ENCODE measurements at places on chromosomes 12 and 14.

DNA sequence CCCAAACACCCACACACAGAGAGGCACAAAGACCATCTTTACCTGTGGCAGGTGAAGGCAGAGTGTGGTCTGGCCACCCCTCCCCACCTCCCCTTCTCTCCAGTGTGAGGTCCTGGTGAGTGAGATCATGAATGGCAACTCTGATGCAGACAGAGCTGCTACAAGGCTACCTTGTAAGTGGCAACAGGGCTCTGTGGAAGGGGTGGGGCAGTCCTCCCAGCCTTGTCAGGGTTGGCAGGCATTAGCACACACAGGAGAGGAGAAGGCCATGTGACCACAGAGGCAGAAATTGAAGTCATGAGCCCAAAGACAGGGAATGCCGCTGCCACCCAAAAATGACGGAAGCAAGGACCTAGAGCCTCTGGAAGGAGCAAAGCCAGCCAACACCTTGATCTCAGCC is 30.7 kb downstream of the VWF start:
- DNase-seq = no peak

DNA sequence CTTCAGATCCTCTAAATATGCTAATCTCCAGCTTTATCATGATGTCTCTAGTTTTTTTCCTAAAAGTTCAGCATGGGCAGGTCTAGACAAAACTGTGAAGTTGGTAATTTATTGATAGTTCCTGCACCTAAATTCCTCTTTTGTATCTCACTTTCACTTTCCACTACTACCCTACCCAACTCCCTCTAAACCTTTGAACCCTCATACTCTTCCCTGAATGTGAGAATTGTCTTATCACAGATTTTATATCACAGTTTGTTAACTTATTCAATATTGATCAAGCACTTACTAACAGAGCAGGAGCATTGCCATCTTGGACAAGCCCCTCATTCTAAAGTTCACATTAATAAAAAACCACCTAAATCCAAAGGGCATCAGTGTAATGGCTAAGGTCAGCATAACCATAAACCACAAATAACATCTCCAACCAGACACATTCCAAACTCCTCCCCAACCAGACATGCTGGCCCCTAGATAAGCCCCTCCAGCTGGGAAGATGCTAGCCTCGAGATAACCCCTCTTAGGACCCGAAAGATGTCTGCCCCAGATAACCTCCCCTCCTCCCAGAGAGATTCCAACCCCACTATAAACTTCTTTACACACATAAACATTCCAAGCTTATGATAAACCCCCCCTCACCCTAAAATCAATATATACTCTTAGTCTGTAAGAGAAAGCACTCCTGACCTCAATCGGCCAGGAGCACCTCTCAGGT is 78.7 kb downstream of the FSCB start:
- DNase-seq = no peak

- no peak for DNase-seq
Observed at GRCh38 chr14:48378541-48378940, 703.1 kb upstream of the MDGA2 start.

DNA sequence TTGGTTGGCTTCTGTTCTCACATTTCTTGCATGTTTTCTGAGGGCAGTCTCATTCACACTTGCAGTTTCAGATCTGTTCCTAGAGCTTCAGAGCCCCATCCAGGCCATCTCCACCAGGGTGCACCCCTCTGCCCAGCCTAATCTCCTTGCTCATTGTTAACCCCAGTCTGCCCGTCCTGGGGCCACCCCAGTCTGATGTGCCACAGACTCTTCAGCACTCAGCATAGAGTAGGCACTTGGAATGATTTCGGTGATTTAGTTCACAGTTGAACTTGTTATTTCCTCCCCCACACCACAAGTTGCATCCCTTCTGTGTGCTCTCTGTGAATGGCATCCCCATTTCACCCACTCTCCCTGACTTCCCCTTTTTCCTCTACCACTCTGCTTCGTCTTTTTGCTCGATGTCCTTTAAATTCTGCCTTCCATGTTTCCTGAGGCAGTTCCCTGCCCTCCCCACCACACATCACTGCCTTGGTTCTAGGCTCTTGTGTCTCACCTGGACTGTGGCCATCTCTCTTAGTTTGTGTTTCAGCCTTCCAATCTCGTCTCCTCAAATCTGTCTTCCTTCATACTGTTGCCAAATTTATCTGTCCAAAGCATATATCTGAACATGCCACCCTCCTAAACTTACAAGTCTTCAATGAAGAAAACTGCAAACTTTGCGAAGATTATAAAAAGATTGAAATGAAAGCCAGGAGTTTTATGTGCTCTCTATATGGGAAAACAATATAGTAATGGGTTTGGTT is 41.5 kb downstream of the ANO6 start:
- DNase-seq = no peak

DNA sequence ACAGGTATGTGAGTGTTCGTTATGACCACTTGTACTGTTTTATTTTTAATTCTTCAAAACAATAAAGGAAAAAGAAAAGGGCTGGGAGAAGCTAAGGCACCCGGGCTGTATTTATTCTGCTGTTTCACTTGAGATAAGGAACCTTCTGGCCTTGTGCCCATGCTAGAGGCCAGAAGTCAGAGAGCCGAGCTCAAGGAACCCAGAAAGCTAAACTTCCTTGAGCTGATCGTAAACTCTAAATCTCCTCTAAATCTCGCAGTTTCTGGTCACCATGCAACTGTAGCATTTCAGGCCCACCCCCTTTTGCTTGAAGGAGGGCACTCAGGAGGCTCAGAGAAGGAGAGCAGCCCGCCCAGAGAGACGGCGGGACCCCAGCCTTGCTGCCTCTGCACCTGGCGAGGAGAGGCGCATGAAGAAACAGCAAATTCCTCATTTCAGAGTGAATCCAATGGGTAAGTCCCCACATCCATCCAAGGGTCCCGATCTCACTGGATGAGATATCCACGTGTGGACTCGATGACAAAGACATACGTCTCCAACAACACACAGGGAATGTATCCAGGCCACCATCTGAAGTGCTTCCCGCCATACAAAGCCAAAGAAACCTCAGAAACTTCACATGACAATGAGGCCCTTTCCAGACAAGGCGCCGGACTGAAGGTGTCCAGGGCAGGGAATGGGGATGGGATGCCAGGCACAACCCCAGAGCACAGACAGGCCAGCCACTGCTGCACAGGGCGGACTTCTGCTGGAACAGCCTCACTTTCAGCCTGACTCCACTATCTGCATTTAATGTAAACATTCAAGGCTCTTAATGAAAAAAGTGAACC is 14.6 kb downstream of the CCDC88C start:
- DNase-seq = peak; percentile 23

GRCh38 chr14:52950898-52951680 is at the start of gene FERMT2:
FERMT2 (minus strand) TSS chr14:52951050; CDS start chr14:52950568, 482 bp downstream.
- peak; percentile 89 for DNase-seq

DNA sequence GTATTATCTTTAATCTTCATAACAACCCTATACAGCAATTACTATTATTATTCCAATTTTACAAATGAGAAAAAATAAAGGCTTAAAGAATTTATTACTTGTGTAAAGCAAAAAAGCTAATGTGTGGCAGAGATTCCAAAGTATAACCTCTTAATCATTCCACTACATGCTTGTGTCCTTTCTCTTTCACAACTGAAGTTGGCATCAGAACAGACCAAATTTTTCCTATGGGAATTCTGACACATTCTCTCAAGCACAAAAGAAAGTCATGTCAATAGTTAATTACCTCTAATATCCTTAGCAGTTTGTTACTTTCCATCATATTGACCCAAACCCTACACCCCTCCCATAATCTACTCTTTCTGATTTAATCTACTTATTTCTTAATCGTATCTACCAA is 86.7 kb downstream of the BCL2L14 start:
- DNase-seq = no peak

- DNase-seq = no peak
Observed at GRCh38 chr12:7991535-7991934, 41.0 kb upstream of the FOXJ2 start.

DNA sequence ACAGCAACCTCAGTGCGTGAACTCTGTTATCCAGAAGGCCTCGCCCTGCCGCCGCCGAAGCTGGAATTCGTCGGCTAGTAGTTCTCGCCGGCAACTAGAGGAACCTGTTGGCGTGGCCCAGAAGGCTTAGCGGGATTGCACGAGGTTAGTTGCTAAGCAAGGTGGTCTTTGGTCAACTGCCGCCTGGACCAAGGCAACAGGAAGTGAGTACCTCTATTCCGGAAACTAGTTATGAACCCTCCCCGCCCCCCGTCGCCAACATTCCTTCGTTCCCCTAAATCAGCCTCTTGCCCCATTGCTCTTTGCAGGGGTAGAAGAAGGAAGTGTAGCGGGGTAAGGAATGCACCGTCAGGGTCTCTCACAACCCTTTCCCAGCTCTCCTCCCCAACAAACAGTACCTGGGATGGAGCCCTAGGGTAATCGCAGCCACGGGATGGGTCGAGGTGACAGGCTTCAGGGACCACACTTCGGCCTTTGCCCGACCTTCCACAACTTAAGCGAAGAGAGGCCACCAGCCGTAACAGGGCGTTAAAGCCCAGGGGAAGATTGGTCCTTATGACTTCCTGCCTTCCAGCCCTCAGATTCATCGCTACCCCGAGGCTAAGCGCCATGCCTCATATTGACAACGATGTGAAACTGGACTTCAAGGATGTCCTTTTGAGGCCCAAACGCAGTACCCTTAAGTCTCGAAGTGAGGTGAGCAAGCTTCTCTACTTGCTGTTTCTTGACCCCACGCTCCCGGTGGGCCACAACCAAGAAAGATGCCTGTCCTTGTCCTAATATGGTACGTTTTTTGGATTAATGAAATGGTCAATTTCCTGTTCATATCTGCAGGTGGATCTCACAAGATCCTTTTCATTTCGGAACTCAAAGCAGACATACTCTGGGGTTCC is at the start of gene GMPR2:
Gene GMPR2, plus strand, starts transcription at position 285 of the 893 bp plus-strand sequence. Its CDS starts 325 bp downstream, at position 610.
- DNase-seq = no peak

GRCh38 chr12:85951823-85952222 is 77.7 kb downstream of the NTS start:
- no peak for DNase-seq

DNA sequence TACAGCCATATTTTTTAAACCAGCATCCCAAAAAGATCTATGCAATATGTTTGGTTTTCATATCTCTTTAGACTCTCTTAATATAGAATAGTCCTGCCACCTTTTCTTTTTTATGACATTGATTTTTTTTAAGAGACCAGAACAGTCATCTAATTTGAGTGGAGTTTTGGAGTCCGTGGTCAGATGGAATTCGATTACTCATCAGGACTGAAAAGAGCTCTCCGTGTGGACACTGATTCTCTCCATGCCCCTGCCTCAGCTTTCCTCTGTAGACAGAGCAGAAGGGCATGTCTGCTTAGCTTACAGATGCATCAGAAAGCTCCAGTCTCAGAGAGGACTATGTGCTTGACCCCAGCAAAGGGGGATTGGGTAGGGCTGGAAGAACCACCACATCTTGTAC is 27.8 kb downstream of the SMCO2 start:
- DNase-seq = no peak

GRCh38 chr12:106769546-106769945 is 4.9 kb upstream of the RIC8B start:
- no peak for DNase-seq

- DNase-seq = no peak
Observed at GRCh38 chr14:85607651-85608081, 77.7 kb downstream of the FLRT2 start.

DNA sequence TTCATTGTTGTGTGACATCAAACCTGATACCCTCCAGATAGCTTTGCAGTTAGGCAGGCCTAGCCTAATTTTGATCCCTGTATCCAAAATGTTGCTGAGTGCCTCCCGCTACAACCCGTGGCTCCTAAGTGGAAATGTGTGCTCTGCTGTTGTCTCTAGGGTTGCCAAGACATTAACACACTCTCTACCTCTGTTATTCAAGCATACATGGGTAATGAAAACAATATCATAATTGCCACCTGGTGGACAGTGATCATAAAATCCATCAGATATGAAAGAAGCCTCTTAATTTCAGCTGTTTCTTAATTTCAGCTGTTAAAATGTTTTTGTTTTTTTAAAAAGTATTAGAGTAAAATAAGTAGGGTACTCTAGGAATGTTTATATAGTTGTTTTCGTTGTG is 93.5 kb downstream of the PLEKHA5 start:
- DNase-seq = no peak

DNA sequence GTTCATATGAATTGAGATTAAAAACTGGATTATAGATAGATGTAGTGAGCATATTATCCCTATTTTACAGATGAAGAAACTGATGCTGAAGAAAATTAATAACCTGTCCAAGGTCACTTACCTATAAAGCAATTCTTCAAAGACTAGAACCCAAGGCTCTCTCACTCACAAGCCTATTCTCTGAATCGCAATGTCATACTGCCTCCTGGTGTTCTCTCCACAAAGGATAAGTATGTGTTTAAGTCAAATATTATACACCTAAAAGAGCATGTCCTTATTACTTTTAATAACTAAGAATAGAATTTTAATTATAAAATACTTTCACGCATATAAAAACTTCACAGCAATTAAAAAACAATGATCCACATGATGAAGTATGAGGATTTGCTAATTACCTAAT is 721.3 kb upstream of the USP15 start:
- DNase-seq = no peak

DNA sequence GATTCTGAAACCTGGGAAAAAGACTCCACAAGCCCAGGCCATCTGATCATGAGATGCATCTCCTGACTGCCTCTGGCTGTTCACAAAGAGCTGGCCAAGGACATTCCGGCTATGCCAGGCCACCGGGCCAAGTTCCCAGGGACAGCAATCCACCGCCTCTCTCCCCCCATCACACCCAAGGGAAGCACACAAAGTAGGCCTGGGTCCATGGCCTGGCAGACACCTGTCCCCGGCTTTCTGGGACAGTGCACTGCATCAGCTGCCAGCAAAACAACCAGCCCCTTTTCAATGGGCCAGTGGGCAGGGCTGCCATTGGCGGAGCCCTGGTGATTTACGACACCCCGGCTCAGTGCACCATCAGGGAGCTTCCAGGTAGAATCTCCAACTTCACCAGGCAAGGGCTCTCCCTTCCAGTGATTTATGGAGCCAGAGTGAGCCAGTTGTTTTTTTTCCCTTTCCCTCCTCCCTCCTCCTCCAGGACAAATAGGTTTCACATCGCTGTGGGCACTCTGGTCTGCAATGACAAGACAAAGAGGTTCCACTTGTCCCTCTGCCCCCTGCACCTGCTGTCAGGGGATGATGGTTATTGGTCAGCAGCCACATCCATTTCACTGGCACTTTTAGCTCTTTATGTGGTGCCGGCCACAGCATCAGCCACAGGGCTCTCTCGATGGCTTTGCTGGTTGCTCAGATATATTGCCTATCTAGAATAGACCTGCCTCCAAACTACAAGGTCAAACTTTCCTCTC is 149.6 kb downstream of the SLC38A6 start:
- DNase-seq = no peak

GRCh38 chr14:94486883-94487282 is 10.9 kb upstream of the SERPINA9 start:
- no peak for DNase-seq

Data from H9 (cell line).